ENCODE measurements at places on chromosomes 12 and 14.

GRCh38 chr12:123877968-123878367 is 94.7 kb downstream of the CCDC92 start:
- DNase-seq, result no peak

GRCh38 chr12:129605666-129606065 is 298.2 kb downstream of the TMEM132D start:
- no peak for DNase-seq

- no peak for DNase-seq
Observed at GRCh38 chr12:52246720-52247621, 13.9 kb downstream of the KRT7 start.

GRCh38 chr12:3274664-3275063 is 197.5 kb downstream of the TSPAN9 start:
- DNase-seq, result no peak

DNA sequence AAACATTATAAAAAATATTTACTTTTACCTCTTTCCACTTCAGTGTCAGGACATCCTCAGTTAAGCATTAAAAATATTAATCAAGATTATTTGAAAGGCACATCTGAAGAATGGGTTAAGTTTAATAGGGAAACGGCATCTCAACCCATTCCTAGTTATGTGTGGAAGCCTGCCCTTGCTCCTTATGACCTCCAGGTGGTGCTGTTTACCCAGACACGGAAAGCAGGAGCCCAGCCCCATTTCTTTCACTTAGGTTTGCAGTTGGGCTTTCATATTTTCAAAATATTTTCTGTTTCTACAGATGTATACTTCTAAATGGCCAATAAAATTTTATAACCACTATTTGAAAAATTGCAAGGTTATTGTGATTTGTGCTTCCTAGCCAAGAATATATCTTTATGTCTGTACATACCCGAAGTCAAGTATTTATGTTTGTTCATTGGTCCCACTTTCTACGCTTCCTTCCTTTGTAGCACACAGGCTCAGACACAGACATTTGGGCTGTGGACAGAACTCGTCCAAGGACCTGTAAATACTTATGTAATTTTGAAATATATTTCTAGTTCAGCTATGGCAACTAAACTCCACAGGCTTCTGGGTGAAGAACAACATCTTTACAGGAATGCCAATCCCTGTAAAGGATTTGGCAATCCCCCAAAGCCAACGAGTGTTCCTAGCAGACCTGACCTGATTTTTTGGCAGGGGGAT is 247.1 kb downstream of the AKAP6 start:
- no peak for DNase-seq

- DNase-seq, result no peak
Observed at GRCh38 chr12:129571901-129572494, 331.8 kb downstream of the TMEM132D start.

- no peak for DNase-seq
Observed at GRCh38 chr12:41510470-41510869, 322.4 kb downstream of the PDZRN4 start.

DNA sequence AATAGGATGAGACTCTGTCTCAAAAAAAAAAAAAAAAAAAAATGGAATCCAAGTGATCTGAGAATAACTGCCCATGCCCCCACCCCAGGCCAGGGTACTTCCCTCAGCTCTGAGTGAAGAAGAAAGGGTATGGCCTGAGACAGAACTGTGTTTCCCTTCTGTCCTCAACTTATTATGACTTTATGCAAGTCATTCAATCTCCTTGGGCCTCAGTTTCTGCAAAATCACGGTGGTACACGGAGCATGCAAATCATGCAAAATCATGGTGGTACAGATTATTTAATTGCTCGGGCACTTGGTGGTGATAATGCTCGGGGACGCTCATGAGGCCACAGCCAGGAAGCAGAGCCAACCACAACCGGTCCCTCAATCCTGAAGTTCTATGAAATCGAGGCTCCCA is 56.5 kb upstream of the TBX3 start:
- DNase-seq, result no peak

- no peak for DNase-seq
Observed at GRCh38 chr14:22994762-22995275, 12.5 kb upstream of the AJUBA start.

- DNase-seq, result no peak
Observed at GRCh38 chr12:109951136-109951535, 45.0 kb downstream of the GIT2 start.

GRCh38 chr12:81288651-81289050 is 210.8 kb downstream of the ACSS3 start:
- DNase-seq, result no peak

GRCh38 chr12:58357511-58357910 is 416.1 kb downstream of the ATP23 start:
- DNase-seq, result no peak

DNA sequence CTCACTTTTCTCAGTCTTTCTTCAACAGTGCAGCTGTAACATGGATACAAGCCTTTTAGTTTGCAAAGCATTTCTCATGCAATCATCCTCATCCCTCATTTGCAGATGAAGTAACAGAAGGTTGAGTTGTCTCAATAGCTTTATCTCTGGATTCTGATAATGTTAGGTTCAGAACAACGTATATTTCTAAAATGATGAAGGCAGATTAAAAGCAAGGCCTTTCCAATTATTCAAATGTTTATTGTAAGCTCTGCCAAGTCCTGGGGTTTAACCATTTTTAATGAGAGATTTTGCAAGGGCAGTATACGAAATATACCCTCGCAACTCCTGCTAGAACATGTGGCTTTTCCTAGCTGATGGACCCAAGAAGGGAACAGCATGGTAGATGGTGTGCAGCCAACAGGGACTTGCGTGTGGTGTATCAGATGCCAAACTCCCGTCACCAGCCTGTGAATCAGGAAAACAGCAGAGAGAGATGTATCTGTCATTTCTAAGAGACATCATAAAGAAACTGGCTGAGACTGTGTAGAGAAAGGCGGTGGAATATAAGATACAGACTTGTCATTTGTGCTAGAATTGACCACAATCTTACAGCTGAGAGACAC is 319.7 kb downstream of the MED13L start:
- DNase-seq, result no peak

- DNase-seq, result no peak
Observed at GRCh38 chr14:39843881-39844280, 411.6 kb upstream of the FBXO33 start.

GRCh38 chr14:96225745-96226151 is 21.1 kb downstream of the BDKRB2 start:
- no peak for DNase-seq

GRCh38 chr12:103093499-103094106 is 136.1 kb downstream of the ASCL1 start:
- DNase-seq, result no peak

GRCh38 chr12:94057262-94058151 is 90.9 kb upstream of the PLXNC1 start:
- no peak for DNase-seq

GRCh38 chr12:104281636-104282035 is 21.9 kb upstream of the EID3 start:
- DNase-seq, result no peak

DNA sequence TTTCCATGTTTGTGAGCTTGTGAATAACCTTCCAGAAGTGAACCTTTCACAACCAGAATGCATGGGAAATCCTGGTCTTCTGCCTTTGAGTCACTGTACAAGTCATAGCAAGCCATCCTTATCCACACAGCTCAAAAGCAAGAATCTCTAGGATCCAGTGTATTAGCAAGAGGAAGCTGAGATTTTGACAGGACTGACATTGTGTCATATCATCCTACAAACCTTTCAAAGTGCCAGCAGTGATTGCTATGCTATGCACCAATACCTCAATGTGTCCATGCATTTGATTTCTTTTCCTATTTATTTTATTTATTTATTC is 13.5 kb upstream of the NRDE2 start:
- DNase-seq, result no peak

DNA sequence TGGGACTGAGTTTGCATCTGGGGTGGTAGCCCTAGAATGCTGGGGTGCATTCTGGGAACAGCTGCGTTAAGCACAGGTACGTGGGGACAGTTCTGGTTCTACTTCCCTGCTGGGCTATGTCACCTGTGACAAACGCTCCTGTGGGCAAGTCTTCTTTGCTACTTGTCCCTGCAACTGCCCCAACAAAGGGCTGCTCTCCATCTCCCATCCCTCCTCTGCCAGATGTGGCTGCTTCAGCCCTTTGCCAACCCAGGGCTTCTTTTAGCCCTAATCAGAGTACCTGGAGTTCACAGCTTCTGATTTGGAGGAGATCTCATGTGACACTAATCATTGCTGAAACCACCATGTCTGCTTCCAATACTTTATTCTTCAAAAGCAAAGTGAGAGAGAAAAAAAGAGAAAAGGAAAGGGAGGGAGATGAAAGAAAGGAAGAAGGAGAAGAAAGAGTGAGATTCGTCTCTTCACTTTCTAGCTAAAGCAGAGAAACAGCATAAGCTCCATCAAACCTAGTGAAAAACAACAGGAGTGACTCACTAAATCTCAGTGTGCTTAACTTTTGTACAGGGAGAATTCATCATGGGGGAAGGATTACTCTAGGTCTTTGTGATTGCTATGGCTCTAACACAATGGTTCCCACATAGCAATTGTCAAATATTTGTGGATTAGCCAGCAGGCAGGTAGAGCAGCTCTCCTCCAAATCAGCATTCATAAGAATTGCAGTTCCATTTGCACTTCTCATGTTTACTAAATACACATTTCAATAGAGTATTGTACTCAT is 174.8 kb downstream of the LRIG3 start:
- DNase-seq, result no peak

GRCh38 chr12:69679119-69679518 is 20.0 kb downstream of the BEST3 start:
- DNase-seq, result no peak

DNA sequence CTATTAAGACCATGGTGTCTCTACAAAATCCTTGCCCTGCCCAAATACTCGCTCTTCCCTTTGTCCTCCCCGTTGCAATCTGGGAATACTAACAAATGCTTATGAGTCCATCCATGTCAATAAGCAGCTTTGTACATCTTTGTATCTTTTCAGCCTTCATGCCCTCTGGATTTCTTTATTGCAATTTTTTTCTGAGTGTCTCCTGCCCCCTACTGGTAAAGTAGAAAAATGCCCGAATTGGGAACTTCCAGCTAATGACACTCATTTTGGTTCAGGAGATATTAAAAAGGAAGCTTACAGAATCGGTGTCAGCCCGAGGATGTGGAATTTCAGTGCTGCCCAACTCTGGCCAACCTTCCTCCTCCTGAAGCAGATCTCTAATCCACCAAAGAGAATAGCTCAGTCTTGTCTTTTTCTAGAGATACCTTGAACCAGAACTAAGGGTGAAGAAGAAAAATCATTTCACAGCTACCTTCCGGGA is 46.0 kb downstream of the SH2B3 start:
- DNase-seq, result no peak

DNA sequence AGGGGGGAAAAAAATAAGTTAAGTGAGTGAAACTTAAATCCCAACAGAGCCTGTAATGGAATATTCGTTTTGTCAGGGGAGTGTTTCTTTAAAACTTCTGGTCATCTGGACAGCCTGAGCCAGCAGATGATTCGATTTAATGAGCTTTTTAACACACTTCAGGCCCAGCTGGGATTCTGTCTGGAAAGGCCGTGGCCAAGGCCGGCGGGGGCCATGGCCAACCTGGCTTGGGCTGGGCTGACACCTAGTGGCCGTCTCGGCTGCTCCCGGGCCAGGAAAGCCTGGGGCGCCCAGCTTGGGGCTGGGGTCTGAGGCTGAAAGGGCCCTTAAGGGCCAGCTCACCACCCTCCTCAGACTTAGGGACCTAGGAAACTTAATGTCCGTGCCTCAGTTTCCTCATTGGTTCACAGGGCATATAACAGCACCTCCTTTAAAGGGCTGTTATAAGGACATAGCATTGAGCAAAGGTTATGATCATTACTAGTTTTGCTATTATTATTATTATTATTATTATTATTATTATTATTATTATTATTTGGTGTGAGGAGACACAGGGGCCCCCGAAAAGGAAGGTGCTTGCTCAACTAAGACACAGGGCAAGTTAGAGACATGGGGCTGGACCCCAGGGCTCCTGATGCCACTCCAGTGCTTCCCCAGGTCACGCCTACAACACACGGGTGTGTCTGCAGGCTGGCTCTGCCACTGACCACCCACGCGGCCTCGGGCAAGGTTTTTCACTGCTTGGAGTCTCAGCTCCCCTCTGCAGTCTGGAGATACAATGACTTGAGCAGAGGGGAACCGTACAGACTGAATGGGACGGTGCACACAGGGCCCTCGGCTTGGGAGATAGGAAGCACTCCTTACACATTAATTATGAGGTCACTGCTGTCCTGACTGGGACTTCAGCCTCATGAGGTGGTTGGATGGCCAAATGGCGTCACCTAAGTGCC is 84.0 kb downstream of the SYNE3 start:
- DNase-seq, result no peak

DNA sequence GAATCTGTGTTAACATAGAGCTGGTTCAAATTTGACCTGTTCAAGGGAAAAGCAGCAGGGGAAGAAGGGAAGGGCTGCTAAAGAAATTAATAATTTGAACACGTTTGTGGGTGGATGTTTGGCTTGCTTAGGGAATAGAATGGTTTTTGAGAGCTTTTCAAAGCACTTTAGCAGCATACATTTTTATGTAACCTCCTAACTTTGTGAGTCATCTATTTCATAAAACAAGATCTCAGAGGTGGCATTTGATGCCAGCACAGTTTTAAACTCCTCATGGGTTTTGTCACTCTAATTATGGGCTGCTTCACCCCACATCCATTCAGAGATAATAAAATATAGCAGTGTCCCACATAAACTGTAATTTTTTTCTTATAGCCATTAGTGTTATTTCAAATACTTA is 143.8 kb downstream of the ACSS3 start:
- DNase-seq, result no peak

GRCh38 chr14:76516884-76517283 is 140.9 kb downstream of the ESRRB start:
- DNase-seq, result no peak

DNA sequence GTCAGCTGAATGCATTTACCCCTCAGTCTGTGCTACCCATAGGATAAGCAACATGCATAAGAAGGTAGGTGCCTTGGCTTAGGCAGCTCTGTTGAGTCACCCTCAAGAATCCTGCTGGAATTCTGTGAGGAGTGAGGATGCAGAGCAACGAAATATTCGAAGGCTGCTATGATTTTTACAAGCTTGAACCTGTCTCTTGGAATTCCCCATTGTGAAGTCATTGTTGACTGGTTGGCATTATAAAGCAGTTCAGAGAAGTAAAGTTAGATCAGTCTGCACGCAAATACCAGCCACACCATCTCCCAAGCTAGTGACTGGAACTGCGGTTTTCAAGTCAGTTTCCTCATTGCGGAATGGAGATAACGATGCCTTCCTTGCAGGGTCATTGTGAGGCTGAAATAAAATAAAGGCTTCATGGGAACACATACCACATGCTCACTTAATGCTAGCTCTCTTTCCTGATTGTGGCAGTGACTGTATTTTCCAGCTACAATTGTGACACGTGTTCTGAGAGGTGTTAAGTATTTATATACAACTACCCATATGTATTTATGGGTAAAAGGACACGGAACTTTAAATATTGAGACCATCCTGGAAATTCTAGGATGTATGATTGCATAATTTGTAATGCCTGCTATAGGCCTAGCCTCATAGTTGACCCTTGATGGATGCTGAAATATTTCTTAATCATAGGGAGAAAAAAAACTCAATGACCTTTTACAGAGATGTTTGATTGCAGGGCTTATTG is 96.7 kb downstream of the ETV6 start:
- DNase-seq, result no peak

GRCh38 chr12:10362828-10363657 is 26.8 kb downstream of the KLRK1 start:
- no peak for DNase-seq

Measured in activated CD4-positive, CD25-positive, alpha-beta regulatory T cell treated with anti-CD3 and anti-CD28 coated beads, Interleukin-2, amount 50 U/mL, for 72 hours (primary cell).